ENCODE measurements at places on chromosomes 4 and X. TPM values are rescaled to one million over a fixed set of nuclear protein-coding genes. Genes with fewer than 3 reads are reported as not detected.

Gene PQBP1
- total RNA-seq: 61.7 TPM

Gene HS6ST2
- 1.9 TPM for total RNA-seq

Gene IL2RG
- total RNA-seq: not detected

Gene PDE5A
- total RNA-seq: 17.0 TPM

Gene DRP2
- total RNA-seq: 0.23 TPM

Gene ENPP6
- not detected for total RNA-seq

Gene SMPX
- total RNA-seq: not detected

Gene PLP1
- total RNA-seq: 1.2 TPM

Gene NSG1
- total RNA-seq: not detected

Gene G3BP2
- 161 TPM for total RNA-seq

Gene DRD5
- not detected for total RNA-seq

Gene HNRNPDL
- total RNA-seq: 325 TPM

Gene AWAT2
- total RNA-seq: not detected

Gene PRKG2
- not detected for total RNA-seq

Gene FAM50A
- 98.3 TPM for total RNA-seq

Gene PLAC1
- total RNA-seq: not detected

Gene AIMP1
- 37.9 TPM for total RNA-seq

Gene LNX1
- total RNA-seq: 2.3 TPM

Gene SLC25A4
- total RNA-seq: 61.0 TPM

Gene DDX53
- total RNA-seq: not detected

Gene TMEM255A
- total RNA-seq: 0.15 TPM

Gene TMPRSS11F
- total RNA-seq: not detected

Gene BEX1
- total RNA-seq: 6.0 TPM

Gene ASB9
- total RNA-seq: not detected

Gene SPIN2A
- total RNA-seq: 2.3 TPM

Gene DCAF8L2
- total RNA-seq: not detected

Gene GAGE12H
- not detected for total RNA-seq

Gene RAB9A
- total RNA-seq: 18.8 TPM

Gene SATL1
- 0.15 TPM for total RNA-seq

Gene CXXC4
- total RNA-seq: not detected

Measured in chondrocyte (in vitro differentiated cells).